Stimulated activated CD4-positive, alpha-beta T cell treated with anti-CD3 and anti-CD28 coated beads, Interleukin-1b, Interleukin-23, amount 100 ng/mL, for 48 hours (primary cell): ENCODE measurements at places on chromosomes 7 and 10.

DNA sequence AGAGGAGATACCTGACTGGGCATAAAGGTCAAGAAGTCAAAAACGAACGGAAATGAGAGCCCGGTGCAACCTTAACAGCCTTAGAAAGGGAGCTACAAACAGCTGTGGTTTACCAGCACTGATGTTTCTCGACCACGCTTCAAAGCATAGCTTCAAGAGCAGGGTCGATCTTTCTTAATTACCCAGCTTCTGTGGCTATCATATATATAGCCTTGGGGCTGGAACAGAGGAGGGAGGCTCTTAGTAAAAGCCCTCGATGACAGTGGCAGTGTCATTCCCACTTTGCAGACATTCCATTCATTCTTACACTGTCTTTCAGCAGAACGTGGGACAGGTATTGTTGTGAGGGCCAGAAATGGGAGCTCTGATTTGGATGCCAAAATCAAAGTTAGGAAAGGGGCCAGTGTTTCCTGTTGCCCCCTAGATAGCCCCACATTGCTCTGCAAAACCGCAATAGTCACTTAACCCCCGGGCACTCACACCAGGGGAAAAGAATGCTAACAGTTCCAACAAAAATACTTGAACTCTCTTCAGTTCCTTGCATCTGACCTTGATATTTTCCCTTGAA, 141.5 kb downstream of the MTPAP start:
- no peak for DNase-seq

- DNase-seq, result no peak
These were observed 382.0 kb upstream of the STEAP1 start for GRCh38 chr7:89772276-89772675.

DNA sequence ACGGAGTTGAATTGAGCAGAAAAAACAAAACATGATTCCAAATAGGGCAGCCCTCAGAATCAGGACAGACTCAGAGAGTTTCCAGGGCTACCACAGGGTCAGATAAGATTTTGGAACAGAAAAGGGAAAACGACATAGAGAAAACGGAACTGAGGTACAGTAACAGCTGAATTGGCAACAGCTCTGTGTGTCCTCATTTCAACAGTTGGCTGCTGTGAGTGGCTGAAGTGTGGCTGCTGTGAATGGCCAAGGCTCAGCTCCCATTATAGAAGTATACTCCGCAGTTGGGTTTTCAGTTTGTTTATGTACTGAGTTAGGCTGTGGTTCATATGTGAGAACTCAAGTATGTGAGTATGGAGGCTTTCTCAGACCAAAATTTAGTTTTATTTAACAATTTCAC, 32.0 kb downstream of the ANTXRL start:
- DNase-seq, result no peak

- peak; percentile 1 for DNase-seq
These were observed 223.7 kb downstream of the LHFPL3 start for GRCh38 chr7:104552102-104552501.

DNA sequence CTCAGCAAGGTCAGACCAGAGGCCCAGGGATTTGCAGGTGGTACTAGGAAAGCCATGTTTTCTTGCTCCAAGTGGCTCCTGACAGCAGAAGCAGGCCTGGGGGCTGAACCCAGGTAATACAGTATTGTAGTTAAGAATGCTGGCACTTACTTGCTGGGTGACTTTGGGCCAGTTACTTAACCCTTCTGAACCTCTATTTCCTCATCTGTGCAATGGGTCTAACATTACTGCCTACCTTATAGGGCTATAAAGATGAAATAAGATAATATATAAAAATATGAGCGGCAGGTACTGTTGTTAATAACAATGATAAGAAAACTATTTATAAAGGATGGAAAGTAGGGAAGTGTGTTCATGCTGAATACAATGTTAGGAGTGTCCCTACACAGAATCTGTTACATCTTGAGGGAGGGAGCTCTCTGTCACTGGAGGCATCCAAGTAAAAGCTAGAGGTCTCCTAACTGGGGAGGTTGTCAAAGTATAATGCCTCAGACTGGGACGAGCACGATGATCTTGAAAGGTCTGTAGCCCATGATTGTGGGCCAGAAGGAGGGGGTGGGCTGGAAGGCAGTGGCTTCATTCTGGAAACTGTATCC, 26.9 kb downstream of the ADAMTS14 start:
- no peak for DNase-seq

DNA sequence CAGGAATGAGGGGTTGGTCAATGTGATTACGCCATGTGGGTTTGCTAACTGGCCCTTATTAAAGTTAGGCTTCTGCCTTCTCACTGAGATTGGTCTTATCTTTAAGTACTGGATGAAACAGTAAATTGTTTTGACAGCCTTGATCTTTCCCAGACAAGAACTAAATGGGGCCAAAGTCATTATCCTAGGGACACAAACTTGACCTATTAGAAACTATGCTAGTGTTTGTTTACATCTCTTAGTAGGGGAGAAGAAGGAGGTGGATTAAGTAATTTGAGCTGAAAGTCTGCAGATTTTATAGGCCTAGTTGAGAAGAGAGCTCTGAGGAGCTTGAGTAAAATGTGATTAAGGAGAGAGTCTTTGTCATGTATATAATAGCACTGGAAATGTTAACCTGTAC, 386.9 kb downstream of the HTR7 start:
- DNase-seq, result no peak

- DNase-seq, result no peak
These were observed 49.4 kb downstream of the BUB3 start for GRCh38 chr10:123203393-123204126.

GRCh38 chr10:132631338-132631735, 93.8 kb downstream of the INPP5A start:
- DNase-seq, result no peak

- no peak for DNase-seq
These were observed 356.3 kb downstream of the DNAJB6 start for GRCh38 chr7:157693071-157693520.

- DNase-seq, result no peak
These were observed 111.9 kb upstream of the IGFBP3 start for GRCh38 chr7:46032942-46033341.

DNA sequence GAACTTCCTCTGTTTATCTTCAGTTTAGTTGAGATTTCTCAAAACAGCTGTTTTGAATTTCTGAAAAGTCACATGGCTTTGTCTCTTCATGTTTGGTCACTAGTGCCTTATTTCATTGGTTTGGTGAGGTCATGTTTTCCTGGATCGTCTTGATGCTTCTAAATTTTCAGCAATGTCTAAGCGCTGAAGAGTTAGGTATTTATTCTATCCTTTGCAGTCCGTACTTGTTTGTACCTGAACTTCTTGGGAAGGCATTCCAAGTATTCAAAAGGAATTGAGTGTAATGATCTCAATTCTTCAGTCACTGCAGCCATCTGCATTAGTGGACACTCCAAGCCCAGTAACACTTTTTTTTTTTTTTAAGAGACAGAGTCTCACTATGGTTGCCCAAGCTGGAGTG, 67.7 kb downstream of the HERC4 start:
- DNase-seq, result no peak

DNA sequence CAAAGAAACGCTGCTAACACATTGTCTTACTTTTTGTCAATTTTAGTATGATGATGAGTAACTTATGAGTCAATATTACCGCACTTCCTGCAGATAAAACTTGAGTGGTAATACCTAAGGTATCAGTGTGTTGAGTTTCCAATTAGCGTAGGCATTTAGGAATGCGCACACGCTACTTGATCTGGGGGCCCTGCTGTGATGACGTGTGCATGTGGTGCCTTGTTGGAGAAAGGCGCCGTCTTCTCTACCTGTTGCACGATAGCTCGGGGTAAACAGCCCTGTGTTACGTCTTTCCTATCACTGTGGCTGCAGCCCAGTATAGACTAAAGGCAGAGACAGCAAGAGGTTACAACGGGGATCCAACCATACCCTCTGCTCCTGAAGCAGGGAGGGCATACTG, 476.8 kb upstream of the ADARB2 start:
- DNase-seq, result no peak

DNA sequence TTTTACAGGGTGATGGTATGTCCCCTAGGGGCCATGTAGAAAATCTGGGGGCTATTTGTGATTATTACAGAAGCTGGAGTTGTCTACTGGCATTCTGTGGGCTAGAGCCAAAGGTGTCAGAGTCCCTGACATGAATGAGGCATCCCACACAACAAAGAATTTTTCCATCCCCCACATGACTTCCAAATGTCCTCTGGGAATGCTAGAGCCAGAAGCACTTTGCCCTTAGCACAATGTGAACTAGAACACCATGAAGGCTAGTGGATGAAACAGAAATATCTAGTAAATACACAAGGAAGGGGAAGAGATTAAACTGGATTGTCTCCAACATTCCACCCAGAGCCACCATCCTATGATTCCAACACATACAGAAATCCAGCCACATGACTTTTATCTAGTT, 46.9 kb downstream of the FAM13C start:
- no peak for DNase-seq

- DNase-seq, result no peak
These were observed 198.8 kb upstream of the KLF14 start for GRCh38 chr7:130932667-130933432.

DNA sequence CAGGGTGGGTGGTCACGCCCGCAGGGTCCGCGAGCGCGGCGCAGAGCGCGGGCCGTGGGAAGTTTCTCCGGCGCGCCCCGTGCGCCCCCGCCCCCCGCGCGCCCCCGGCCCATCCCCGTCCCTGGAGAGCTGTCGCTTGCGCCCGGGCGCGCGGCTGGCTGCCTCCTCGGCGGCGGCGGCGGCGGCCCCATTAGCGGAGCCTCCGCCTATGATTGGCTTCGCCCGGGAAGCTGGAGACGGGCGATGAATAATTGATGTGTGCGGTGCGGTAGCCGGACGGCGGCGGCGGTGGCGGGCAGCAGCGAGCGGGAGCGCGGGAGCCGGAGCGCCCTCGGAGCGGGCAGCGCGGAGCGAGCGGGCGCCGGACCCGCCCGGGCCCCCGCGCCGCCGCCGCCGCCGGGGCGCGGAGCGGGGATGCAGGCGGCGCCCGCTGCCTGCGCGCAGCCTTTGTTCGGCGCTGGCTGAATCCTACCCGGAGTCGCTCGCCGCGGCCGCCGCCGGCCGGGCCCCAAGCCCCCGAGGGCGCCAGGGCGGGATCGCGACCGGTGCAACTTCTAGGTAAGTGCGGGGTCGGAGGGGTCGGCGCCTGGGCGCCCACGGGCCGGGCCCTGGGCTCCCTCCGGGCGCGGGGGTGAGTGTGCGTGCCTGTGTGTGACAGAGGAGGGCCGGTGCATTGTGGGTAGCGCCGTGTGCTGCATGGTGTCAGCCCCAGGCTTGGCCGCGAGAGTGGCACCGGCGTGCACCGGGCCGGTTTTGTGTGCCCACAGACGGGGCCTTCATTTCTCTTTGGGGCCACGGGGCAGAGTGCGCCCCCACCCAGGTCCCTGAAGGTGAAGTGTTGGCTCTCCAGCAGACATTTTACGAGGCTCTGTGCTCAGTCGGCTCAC, 103.8 kb upstream of the PPIF start:
- DNase-seq, result peak; percentile 72

DNA sequence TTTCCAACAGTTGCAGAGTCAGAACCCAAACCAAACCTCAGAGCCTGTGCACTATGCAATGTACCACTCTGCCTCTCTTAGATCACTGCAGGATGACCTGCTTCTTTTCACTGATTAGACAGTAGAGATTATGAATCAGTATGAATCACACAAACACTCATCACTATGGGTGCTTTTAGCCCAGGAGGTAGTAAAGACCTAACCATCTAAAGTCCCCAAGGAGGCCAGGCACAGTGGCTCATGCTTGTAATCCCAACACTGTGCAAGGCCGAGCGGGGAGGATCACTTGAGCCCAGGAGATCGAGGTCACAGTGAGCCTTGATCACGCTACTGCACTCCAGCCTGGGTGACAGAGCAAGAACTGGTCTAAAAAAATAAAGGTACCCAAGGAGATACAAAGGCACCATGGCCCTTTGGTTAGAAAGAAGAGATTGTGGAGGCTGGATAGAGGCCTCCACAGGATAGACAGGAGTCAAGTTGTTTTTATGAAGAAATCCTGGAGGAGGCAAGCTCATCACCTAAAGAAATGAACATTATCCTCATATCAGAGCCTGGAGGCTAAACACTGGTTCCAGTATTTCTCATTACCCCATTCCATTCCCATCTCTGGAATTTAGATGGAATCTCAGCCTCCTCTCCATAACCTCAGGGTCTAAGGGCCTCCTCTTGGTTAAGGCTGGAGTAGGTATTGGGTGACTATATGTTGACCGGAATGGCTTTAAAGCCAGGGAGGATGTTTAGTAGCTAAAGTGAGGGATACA, 12.9 kb downstream of the SEC31B start:
- DNase-seq, result peak; percentile 52

- DNase-seq, result no peak
These were observed 614.6 kb downstream of the CNTNAP2 start for GRCh38 chr7:146731185-146731584.

GRCh38 chr10:51700228-51700817, 928 bp upstream of the CSTF2T start:
- DNase-seq, result peak; percentile 22

GRCh38 chr10:72041491-72041890, 46.9 kb downstream of the SPOCK2 start:
- no peak for DNase-seq

DNA sequence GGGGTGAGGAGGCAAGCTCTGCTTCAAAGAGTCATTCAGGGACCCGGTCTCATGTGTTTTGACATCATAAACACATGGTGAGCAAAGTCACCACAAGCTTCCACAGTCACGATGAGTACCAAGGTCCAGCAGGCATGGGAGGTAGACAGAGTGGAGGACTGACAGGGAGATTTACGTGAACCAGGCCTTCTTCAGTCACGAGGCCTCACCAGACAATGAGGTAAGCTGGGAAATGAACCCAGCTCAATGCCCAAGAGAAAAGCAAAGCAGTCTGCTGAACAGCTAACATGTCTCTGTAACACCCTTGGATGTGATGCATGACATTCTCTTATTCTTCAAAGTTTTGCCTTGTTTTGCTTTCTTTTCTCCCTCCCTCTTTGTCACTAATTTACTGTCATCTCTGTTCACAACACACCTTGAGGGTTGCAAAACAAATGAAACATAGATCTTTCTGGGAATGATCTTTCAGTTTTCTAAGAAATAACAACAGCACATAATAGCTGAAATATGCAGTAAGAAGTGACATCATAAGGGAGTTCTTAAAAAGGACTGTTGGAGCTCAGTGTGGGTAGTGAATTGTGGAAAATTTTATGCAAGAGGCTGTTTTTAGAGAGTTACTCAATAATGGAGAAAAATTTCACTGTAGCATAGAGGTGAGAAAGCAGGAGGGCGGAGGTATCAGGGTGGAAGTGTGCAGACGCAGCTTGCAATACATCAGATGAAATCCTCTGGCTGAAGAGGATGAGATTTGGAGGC, 9.0 kb downstream of the PPP1R17 start:
- no peak for DNase-seq
